ENCODE measurements at places on chromosomes 16 and 17.

DNA sequence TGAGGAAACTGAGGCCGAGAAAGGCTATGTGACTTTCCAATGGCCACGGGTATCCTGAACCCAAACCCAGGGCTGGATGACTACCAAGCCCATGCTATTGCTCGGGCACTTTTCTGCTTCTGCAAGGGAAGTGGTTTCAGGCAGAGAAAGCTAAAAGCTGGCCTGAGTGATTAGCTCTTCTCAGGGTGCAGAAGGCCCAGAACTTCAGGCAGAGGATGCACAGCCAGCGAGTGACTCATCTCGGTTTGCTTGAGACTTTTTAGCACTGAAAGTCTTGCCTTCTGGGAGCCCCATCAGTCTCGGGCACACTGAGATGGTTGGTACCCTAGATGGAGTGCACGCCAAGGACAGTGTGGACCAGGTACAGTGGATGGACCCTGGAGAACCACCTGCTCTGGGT lies 129.5 kb upstream of the SDK2 start:
- no peak for DNase-seq

- DNase-seq, result no peak
Measured at GRCh38 chr16:47377154-47377553, 83.7 kb downstream of the ITFG1 start.

DNA sequence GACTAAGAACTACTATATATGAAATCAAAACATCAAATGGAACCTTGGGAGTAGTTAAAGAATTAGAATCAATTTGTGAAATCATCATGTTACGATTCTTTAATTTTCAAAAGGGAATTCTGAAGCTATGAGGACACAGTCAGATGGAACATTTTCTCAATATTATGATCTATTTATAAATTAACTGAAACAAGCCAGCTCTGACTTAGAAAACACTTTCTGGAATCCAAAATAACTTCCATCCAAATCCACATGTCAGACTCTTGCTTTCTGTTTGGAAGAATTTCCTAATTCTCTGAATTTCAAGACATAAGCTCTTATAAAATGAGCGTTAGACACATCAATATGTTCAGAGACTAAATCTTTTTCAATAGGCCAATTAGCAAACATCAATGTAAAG lies 737.7 kb upstream of the SOX9 start:
- no peak for DNase-seq

GRCh38 chr17:63382826-63383225 lies 63.3 kb downstream of the CYB561 start:
- DNase-seq, result no peak

DNA sequence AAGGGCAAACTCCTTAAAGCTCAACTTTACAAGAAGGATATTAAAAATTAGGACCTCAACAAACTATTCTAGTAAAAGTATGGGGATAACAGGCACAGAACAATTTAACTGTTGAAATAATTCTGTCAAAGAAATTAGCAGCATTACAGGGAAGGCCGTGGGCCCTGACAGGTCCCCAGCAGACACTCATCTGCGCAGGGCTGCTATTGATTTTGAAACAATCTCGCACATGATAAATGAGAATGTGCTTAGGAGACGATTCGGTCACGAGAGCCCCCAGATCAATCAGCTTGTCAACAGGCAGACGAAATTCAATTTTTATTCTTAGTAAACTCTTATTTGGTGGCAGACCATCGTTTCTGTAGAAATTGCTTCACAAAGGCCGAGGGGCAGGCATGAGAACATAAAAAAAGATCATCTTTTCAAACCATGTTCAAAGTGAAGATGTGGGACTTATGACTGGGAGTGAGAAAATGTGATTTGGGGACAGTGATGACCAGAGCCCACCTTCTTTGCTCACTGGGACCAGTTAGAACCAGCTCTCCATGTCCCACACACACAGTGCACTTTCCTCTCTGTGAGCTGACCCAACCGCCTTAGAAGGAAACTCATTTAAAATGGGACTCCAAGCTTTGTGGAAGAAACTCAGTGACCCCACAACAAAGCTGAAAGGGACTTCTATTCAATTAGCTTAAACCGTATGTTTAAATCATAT lies 654.5 kb downstream of the TOX3 start:
- DNase-seq, result no peak

DNA sequence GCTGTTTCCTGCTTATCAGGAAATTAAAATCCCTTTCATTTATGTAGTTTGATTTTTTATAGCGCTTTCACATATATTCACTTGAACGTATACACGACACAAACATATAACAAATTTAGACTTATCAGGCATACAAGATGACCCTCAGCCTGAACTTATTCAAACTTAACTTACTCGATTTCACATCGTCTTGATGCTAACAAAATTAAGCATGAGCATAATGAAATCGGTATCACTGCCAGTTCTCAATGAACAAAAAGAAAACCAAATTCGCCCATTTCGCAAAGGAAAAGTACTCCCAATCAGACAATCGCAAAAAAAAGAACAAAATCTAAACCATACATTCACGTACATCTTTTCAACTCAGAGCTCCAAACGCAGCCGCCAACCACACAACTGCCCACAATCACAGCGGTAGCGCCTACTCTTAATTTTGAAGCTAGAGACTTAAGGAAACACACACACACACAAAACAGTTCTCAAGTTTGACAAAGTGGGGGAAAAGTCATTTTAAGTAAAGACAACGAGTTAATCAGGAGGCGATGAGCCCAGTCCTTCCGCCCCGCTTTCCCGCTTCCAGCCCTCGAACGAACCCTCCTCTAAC lies 1.1 kb downstream of the GJC1 start:
- DNase-seq, result peak; percentile 34

GRCh38 chr16:76766538-76766937 lies 424.5 kb upstream of the MON1B start:
- DNase-seq, result no peak

DNA sequence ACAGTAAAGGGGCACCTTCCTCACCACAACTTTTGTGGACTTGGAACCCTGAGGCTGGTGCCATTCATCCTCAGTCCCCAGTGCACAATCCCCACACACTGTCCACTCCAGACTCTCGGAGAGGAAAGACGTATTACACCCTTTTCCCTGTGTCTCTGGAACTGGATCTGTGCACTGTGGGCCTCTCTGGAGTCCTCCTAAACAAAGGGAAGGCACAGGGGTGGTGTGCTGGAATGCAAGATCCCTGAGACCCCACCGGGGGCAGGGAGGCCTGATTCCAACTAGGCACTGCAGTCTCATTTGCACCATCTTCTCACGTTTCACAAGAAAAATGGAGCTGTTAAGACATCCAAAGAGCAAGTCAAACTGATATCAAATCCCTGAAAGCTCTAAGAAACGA lies 89.8 kb downstream of the USP31 start:
- DNase-seq, result no peak

- DNase-seq, result no peak
Measured at GRCh38 chr17:14838567-14838966, 426.6 kb downstream of the PMP22 start.

GRCh38 chr16:50609471-50609870 lies 61.3 kb downstream of the NKD1 start:
- DNase-seq, result no peak

DNA sequence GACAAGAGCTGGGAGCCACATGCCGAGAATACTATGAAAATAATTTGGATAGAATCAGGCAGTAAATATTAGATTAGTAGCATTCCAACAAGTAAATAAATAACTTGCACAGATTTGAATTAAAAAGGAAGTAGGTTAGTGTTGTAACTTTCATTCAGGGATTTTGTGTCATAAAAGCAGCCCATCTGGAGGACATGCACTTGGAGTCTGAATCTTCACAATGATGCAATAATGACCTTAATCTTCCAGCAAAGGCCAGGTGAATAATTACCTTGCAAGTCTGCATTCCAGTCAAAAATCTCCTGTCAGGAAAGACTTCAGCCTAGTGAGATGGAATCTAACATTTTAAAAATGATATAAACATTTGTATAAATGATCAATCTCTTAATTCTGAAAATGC lies 518.1 kb downstream of the KCNJ2 start:
- no peak for DNase-seq

- no peak for DNase-seq
Measured at GRCh38 chr16:15606518-15607220, 36.3 kb downstream of the MARF1 start.

GRCh38 chr16:28003021-28003865 lies 60.3 kb downstream of the GSG1L start:
- DNase-seq, result no peak

DNA sequence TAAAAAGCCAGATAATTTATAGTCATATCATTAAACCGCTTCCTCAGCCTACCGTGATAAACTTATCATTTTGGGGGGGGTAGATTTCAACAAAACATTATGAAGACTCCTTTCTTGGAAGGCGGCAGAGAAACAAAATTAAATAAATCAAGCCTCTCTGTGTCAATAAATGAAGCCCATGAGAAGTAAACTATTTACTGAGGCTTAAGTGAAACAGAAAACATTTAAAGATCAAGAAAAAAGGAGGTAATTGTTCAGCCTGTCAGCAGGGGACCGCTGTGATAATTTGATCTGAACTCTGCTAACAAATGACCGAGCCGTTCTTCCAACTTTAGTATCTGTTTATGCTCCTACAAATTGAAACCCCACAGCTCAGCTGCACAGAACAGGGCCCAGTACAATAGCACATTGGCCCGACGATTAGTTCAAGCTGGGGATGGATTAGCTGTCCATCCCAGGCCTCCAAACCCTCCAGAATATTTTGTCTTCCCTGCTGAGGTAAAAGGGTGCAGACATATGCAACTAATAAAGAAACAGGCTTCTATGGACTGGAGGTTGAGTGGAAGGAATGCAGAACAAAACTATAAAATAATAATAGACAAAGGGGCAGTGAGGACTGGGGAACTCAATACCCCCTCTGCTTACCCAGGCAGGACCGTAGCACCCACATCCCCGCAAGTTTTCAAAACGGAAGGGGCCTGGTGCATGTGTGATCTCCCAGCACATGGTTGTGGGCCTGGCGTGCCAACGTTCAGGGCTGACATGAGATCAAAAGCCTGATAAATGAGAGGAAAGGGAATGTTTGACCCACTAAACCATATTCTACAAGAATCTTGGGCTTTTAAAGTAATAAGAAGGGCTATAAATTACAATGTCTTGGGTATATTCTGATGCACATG lies 298.1 kb upstream of the IRX5 start:
- no peak for DNase-seq

GRCh38 chr16:68490829-68491575 lies 42.7 kb upstream of the SMPD3 start:
- no peak for DNase-seq

DNA sequence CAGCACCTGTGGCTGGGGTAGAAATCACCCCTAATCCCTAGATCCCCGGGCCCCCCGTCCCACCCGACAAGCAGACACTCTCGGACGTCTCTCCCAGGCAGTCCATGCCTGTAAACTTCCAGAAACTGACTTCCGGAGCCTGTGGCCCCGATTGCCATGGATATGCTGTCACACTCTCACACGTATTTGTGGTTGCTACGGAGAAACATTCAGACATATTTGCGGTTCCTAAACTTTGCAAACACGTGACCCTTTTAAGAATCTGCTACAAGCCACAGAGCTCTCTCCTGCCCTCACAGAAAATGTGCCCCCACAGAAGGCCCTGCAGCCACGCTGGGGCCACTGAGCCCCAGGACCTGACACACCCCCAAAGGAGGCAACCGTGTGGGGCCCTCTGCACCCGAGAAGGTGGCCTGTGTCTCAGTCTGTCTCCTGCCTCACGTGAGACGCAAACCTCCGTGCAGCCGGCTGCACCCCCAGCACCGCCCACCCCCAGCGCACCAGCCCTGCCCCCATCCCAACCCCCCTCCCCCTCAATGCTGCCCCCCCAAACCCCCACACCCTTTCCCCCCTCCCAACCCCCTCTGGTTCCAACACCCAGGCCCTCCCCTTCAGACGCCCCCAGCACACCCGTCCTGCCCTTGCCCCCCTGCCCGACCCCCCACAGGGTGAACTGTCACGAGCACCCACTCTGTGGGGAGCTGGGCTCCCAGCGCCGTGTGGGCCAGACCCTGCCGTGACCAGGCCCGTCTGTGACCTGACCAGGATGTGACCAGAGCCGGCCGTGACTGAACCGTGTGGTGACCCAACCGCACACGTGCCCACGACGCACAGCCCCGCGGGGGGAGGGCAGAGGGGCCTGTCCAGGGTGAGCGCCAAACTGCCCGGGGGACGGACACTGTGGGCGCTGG lies 66.3 kb upstream of the METRNL start:
- no peak for DNase-seq

GRCh38 chr17:5667871-5668270 lies 83.6 kb upstream of the NLRP1 start:
- DNase-seq, result no peak

- DNase-seq, result no peak
Measured at GRCh38 chr17:41498276-41498675, 7.1 kb downstream of the KRT13 start.

- DNase-seq, result no peak
Measured at GRCh38 chr17:29195465-29196081, 15.4 kb upstream of the MYO18A start.

GRCh38 chr17:15891318-15891717 lies 53.6 kb upstream of the ADORA2B start:
- no peak for DNase-seq

- no peak for DNase-seq
Measured at GRCh38 chr17:50102164-50102991, 7.2 kb downstream of the PDK2 start.
